ENCODE measurements at places on chromosomes 1 and 21.

DNA sequence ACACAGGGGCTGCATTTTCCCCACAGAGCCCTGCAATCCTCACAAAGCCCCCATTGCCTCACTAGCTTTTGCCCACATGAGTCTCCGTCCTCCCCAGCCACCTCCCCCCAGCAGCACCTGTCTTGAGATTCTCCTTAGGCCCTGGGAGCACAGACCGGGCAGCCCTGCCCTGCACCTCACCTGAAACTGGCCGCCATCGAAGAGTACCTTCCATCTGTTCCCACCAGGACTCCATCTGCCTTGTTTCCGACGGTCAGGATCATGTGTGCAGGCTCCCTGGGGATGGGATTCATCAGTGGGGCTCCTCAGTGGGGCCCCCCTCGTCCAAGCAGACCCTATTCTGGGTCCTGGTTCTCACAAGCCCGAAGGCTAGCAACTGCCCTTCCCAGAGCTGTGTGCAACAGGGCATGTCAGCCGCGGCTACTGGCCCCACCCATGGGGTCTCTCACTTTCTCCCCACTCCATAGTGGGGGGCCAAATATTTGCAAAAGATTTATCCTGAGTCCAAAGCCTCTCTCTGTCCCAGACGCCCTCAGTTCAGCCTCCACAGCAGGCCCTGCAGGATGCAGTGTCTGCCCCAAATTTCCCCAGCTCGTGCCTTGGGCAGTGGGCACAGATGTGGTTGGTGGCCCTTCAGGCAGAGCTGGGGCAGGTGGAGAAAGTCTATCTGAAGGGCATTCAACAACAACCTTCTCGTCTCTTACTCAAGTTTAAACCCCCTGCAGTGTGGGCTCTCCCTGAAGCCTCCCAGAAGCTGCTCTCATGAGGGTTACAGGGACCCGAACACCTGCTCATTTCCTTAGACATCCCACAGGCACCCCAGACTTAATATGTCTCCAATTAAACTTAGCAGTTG is 4.8 kb downstream of the PDZK1IP1 start:
- no peak for DNase-seq

DNA sequence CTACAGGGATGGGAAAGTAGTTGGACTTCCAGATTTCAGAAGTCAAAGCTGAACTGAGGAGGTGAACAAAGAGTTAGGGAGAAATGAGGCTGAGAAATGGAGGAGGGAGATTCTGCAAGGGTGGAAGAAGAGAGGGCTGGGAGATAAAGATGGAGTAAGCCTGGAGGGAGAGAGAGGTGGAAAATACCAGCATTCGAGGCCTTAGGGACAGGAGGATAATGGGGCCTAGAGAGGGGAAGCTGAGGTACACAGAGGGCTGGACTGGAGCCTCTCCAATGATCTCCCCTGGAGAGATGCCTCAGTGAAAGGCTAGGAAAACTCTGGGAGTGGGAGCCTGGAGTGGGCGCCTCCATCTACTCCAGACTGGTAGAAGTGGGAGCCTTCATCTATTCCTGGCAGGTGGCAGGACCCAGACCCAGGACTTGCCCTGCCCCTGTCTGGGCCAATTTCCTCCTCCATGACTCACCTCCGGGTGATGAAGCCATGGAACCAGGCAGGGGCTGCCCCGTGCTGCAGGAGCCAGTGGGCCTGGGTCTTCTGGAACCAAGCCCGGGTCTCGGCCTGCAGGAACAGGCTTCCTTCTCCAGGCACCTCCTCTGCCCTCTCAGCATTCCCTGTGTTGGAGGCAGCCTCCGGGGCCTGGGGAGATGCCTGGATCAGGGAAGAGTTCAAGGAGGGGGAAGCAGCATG is 1.9 kb downstream of the SH2D2A start:
- no peak for DNase-seq

GRCh38 chr1:243917177-243917862 is 67.3 kb upstream of the AKT3 start:
- no peak for DNase-seq

DNA sequence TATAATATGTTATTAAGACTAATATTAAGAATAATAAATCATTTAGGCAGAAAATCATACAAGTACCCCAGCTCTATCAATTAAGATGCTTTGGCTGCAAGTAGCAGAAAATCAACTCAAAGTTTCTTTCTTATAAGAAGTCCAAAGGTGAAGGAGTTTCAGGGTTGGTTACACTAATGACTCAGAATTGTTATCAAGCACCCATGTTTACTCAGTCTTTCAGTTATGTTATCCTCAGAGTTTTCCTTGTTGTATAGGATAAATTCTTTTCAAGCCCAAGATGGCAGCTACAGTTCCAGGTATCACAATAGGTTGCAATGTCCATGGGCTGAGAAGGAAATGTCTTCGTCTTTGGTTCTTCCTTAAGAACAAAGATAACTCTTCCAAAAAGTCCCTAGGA is 163.6 kb downstream of the TNFSF18 start:
- DNase-seq, result no peak

DNA sequence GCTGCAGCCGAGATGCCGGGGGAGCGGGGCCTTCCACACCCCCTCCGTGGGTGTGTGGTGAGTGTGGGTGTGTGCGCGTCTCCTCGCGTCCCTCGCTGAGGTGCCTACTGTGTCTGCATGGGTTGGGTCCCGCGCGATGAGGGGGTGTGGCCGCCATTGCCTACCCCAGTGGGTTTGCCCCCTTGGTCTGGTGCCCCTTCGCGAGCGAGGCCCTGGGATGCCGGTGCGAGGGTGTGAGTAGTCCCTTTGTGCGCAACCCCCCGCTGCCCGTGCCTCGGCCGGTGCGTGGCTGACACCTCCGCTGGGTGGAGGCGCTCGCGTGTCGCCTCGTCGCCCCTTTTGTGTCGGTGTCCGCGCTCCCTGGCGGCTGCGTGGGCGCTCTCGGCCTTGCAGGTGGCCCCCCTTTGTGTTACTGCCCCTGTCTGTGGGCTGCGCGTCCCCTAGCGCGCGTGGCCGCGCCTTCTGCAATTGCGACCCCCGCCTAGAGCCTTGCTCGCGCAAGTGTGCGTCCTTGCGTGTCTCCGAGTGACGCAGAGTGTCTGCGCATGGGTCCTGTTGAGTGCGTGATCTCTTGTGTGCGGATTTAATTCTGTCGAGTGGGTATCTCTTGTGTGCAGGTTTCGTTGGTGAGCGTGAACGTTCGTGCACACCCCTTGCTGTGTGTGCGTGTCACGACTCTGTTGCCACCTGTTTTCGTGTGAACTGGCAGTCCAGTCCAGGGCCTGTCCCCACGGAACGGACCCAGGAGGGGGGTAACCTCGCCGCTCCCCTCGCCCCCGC is 553 bp downstream of the TTC3 start:
- no peak for DNase-seq

- DNase-seq, result no peak
These were observed 738 bp downstream of the GNPAT start for GRCh38 chr1:231241750-231242149.

- no peak for DNase-seq
These were observed 16.7 kb downstream of the MEAF6 start for GRCh38 chr1:37497832-37498231.

GRCh38 chr21:34320011-34320410 is 43.8 kb upstream of the KCNE2 start:
- no peak for DNase-seq

GRCh38 chr21:31198575-31198974 is 145.5 kb downstream of the TIAM1 start:
- peak; percentile 23 for DNase-seq

- no peak for DNase-seq
These were observed 143.9 kb downstream of the CLIC6 start for GRCh38 chr21:34812504-34813265.

DNA sequence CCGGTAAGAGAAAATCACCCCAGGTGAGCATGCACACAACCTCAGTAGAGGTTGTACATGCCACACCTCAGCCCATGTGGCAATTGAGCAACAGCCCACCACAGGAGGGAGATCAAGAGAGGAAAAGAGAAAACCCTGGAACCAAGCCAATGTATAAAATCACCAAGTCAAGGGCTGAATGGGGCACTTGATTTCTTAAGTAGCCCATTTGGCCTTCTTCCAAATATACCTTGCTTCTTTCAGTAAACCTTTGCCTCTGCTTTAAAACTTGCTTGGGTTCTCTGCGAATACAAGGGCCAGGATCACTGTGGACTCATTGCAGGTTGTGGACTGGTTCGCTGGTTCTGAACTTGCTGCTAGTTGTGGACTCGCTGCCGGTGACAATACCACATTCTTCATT is 1814.0 kb downstream of the PLA2G4A start:
- DNase-seq, result no peak

Measured in KG1 (cell line).